ENCODE measurements at places on chromosomes 5 and 9. TPM values are rescaled to one million over a fixed set of nuclear protein-coding genes. Genes with fewer than 3 reads are reported as not detected.
A peak's percentile ranks its signal among the peaks of the same experiment; 100 is the strongest.

Gene TOR4A
- 18.4 TPM for total RNA-seq

Gene SUSD3
- 4.4 TPM for total RNA-seq

Gene PCDHB8
- total RNA-seq: 0.99 TPM

DNA sequence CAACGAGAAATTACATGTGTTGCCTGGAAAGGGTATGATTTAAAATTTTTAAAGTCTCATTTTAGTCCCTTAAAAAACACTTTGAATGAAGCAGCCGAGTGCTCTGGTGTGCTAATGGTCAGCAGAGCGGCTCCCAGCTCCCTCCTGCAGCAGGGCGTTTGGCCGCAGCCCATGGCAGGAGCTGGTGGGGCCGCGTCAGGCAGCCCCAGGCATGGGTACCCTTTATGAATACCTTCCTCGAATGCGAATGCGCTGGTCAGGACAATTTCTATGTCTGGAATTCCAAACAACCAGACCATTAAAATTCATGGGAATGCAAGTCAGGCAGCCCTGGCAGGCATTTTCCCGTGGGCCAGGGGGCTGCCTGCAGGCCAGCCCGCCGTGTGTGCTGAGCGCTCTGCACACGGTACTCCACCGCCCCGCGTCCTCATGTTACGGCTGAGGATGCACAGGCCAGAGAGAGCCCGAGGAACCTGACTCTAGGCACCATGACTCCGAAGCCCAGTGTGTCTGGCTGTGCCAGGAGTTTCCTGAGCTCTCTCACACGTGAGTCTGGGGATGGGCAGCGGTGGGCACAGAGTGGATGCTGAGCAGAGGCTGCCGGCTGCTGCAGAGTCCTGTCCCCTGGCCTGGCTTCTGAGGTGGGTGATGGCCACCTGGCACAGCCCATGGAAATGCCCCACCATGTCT is 123.7 kb downstream of the WNK2 start:
- DNase-seq: peak; percentile 23

Gene PRDM9
- total RNA-seq: not detected

GRCh38 chr5:156037151-156037909 is 289.6 kb upstream of the SGCD start:
- no peak for DNase-seq

DNA sequence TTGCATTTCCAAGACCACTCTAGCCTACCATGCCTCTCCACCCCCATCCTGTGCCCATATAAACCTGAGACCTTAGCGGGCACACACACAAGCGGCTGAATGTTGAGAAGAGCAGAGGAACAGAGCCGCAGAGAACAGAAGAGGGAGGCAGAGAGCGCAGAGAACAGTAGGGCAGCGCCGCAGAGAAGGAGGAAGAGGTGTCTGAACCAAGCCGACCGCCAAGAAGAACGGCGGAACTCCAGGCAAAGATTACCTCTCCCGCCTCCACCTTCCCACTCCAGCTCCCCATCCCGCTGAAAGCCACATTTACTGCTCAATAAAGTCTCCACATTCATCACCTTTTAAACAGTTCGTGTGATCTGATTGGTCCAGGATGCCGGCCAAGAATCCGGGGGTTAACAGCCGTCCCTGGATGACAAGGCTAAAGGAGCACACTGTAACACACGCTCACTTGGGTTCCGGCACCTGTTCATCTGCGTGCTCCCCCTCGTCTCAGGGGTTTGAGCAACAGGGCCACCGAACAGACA is 33.2 kb downstream of the GRIN3A start:
- no peak for DNase-seq

Gene EFNA5
- total RNA-seq: 0.06 TPM

Gene GRM6
- not detected for total RNA-seq

GRCh38 chr9:18849890-18850677 is 182.9 kb downstream of the SAXO1 start:
- no peak for DNase-seq

- DNase-seq: no peak
Observed at GRCh38 chr5:123559434-123559775, 47.4 kb downstream of the CSNK1G3 start.

DNA sequence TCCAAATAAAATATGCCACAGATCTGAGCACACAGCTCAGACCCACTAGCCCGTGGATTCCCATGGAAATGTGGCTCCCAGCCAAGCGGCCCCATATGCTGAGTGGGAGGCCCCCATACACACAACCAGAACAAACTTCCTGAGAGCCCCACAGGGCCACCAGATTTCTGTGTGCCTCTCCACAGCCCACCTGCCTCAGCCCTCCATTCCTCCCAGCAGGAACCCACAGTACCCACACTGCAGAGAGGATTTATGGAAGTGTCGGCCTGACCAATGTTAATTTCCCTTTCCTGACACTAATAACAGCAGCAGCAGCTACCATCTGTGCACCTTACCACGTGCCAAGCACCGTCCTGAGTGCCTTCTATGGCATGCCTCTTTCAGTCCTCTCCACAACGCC is 99.3 kb upstream of the SPOCK1 start:
- no peak for DNase-seq

GRCh38 chr5:6360323-6361072 is 17.8 kb downstream of the MED10 start:
- peak; percentile 5 for DNase-seq

- DNase-seq: no peak
Observed at GRCh38 chr5:10539687-10539998, 24.2 kb upstream of the ANKRD33B start.

- DNase-seq: no peak
Observed at GRCh38 chr5:124524552-124525232, 221.7 kb downstream of the ZNF608 start.

Gene PCDHGA7
- 2.5 TPM for total RNA-seq

GRCh38 chr5:133106761-133107572 is 55.2 kb downstream of the HSPA4 start:
- DNase-seq: no peak

- no peak for DNase-seq
Observed at GRCh38 chr9:106799152-106799551, 63.8 kb upstream of the ZNF462 start.

DNA sequence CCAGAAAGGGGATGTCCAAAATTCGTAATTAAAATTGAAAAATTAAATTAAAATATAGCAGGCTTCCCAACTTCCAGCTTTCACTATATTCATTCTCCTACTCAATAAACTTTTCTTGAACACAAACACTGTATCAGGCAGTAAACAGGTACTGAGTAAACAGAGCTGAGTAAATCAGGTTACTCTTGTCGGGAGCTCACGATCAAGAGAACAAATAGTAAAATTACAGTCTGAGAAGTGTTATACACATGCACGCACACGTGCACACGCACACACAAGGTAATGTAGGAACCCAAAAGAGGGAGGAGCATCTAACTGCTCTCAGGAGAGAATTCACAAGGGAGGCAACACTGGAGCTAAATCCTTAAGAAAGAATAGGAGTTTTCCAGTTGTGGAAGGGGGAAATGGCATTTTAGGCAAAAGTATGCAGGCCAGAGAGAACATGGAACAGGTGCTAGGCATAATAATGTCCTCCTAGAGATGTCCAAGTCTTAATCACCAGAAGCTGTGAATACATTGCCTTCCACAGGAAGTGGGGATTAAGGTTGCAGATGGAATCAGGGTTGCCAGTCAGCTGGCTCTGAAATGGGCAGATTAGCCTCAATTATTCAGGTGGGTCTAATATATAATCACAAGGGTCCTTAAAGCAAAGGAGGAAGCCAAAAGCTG is 598.8 kb upstream of the BRINP1 start:
- no peak for DNase-seq

- no peak for DNase-seq
Observed at GRCh38 chr5:112923148-112923917, 1.3 kb upstream of the REEP5 start.

Gene ABO
- total RNA-seq: 43.1 TPM

DNA sequence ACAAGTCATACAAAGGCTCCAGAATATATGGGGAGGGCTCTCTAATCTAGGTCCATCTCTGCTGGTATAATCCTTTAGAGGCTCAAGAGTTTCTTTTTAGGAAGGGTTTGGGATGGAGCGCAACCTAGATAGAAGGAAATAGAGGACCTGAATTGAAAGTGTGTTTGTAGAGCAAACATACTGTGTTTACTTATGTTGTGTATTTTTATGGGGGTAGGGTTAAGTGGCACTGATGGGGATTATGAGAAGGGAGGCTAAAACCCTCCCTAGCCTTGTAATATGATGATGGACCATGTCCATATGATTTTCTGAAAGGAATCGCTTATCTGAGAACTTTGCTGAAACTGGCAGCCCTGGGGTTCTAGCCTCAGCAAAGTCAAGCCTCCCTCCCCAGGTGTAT is 4.4 kb upstream of the ELL2 start:
- DNase-seq: no peak

Gene MEIKIN
- not detected for total RNA-seq

DNA sequence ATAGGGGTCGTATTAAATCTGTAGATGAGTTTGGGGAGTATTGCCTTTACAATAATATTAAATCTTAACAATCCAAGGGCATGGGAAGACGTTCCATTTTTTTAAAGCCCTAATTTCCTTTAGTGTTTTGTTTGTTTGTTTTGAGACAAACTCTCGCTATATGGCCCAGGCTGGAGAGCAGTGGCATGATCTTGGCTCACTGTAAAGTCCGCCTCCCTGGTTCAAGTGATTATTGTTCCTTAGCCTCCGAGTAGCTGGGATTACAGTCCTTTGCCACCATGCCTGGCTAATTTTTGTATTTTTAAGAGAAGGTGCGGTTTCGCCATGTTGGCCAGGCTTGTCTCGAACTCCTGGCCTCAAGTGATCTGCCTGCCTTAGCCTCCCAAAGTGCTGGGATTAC is 19.9 kb downstream of the NIPBL start:
- DNase-seq: no peak

- DNase-seq: no peak
Observed at GRCh38 chr5:77620405-77620804, 18.1 kb downstream of the OTP start.

Gene AGXT2
- total RNA-seq: not detected

DNA sequence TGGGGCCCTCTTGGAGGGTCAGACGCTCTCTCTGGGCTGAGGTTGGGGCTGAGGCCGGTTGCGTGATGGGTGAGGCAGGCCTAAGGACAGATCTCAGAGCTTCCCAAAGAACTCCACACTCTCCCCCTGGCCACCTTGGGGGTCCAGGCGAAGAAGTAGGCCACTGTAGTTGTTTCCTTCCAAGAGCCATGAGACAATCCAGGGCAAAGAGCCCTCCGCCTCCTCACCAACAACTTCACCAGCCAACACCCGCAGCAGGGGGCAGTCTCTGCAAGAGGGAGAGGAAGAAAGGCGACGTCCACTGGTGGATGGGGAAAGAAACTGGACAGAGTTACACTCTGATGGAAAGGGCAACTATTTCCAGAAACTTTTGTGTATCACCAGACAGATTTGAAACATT is 10.7 kb downstream of the SLC35A4 start:
- peak; percentile 80 for DNase-seq

DNA sequence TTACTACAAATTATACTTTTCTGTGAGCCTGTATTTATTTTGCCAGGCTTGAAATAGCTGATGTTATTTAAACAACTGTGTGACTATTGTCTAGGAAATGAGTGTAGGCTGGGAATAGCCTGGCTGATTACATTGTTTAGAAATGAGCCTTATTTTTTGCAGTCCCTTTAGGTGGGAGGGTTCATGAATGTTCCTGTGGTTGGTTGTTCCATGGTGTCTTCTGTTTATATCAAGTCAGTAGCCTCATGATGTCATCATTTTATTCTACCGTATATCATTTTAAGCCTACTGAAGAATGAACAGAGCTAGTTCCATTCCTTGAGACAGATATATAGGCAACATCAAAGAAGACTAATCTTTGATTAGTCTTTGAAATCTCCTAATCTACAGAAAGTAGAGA is 53.1 kb downstream of the MAP1B start:
- DNase-seq: no peak

DNA sequence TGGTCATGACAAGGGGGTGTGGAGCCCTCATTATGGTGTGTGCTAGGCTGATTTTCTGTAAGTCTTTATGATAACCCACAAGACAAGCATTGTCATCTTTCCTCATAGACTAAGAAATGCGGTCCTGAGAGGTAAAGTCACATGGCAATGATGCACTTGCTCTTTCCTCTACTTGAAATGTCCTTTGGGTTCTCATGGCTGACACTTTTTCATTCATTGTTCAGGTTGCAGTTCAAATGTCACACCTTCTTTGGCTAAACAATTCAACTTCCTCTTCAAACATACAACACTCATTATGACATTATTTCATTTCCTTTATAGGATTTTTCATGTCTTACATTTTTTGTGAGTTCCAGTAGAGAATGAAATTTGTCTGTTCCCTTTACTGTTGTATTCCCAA is 323.6 kb upstream of the PRR16 start:
- DNase-seq: no peak

GRCh38 chr5:72599065-72599433 is 91.8 kb upstream of the ZNF366 start:
- no peak for DNase-seq

GRCh38 chr5:109170629-109171350 is 239.0 kb downstream of the PJA2 start:
- DNase-seq: no peak

- no peak for DNase-seq
Observed at GRCh38 chr9:38015906-38016305, 53.1 kb downstream of the SHB start.

Gene NUTM2G
- not detected for total RNA-seq

DNA sequence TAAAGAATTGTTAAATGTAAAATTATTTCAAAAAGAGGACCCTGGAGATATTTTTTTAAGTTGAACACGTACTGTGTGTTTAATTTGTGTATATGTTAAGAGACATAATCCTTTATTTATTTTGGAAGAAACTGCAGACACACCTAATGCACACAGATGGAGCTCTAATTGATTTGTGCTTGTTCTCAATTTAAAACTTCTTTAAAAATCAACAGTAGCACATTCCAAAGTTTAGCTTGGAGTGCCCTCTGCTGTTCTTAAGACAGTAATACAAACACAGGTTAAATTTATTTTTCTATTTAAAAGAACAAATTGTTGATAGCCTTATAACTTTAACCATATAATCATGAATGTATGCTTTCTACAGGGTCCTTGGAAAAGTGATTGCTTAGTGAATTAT is 277.6 kb upstream of the ADAMTS16 start:
- no peak for DNase-seq

Gene KCNN2
- total RNA-seq: 27.3 TPM

DNA sequence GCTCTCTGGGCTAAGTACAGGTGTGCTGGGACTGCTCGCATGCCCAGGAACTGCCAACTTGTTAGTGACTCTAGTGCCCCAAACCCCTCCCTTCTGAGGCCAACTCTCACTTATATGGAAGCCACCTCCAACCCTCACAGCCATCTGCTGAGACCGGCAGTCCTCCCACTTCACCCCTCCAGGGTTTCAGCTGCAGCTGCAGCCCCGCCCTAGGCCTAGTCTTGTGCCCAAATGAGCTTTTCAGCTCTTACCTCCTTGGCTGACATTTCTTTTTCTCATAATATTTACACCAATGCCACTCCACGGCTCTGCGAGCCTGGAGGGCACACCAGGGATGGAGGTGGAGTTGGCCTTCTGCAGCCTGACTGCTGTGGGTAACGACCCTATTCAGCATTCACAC is 166.6 kb downstream of the ROR2 start:
- DNase-seq: peak; percentile 27

Gene PCDHB16
- total RNA-seq: 0.46 TPM
